Activated CD4-positive, alpha-beta T cell treated with anti-CD3 and anti-CD28 coated beads, Interleukin-2, amount 50 U/mL, for 4 hours (primary cell): ENCODE measurements at places on chromosomes 5 and 9.

DNA sequence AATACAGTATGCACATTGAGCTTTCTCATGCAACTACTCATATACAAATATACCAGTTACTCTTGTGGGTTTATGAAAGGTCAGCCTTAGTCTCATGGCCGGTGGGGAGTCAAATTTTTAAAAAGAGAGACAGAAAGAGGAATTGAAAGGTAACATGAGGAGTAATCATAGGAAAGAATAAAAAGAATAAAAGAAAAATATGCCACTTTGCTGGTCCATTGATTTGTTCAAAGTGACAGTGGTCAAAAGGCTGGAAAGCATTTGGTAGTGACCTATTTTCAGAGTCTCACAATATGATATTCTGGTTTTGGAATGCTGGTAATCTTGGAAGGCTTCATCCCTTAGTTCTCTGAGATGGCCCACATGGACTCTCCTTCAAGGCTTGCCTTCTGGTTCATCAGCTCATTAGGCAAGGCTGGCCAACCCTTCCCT, 67.0 kb downstream of the ZNF366 start:
- no peak for DNase-seq

- DNase-seq = no peak
These were observed 3.1 kb downstream of the FGD3 start for GRCh38 chr9:92950359-92950955.

DNA sequence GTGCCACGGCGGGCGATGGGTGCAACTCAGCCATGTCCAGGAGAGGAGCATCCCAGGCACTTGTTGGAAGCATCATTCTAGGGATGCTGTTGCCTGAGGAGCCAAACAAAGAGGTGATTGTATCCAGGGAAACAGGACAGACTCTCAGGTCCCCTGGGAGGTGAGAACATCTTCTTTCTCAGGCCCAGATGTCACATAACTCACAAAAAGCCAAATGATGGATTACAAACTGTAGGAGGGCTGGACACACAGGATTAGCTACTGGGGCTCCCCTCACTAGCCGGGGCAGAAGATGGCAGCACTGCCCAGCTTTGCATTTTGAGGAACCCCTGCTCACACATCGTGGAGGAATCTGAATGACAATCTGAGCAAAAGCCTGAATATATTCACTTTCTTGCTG, 64.7 kb upstream of the NFIL3 start:
- no peak for DNase-seq

DNA sequence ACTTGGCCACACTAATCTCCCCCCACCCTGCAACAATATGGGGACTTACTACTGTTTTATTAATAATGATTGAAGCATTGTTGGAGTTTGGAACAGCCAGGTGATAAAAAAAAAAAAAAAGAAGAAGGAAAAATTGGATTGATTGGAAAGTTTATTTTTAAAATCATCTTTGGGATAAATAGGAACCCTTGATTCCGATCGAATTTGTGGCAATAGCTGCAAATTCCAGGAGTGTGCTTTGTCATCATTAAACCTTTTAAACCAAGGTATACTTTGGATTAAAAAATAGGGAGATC, 907 bp upstream of the NR2F1 start:
- no peak for DNase-seq

DNA sequence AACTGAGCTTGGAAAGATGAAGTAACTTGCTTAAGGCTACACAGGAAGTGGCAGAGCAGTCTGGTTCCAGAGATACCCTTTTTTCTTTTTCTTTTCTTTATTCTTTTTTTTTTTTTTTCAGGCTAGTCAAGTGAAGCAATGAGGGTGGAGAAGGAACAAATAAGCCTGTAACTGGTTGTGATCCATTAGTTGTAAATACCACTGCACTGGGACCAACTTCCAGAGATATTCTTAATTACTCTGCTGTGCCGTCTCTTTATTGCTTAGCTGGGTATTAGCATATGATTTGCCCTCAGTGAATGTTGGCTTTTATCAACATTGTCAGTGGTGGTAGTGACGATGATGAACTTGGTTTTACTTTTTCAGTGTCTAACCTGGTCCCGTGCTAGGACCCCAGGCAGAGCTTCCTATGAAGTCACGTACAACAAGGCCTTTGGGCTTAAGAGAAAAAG, 26.7 kb downstream of the LNPEP start:
- DNase-seq = no peak

DNA sequence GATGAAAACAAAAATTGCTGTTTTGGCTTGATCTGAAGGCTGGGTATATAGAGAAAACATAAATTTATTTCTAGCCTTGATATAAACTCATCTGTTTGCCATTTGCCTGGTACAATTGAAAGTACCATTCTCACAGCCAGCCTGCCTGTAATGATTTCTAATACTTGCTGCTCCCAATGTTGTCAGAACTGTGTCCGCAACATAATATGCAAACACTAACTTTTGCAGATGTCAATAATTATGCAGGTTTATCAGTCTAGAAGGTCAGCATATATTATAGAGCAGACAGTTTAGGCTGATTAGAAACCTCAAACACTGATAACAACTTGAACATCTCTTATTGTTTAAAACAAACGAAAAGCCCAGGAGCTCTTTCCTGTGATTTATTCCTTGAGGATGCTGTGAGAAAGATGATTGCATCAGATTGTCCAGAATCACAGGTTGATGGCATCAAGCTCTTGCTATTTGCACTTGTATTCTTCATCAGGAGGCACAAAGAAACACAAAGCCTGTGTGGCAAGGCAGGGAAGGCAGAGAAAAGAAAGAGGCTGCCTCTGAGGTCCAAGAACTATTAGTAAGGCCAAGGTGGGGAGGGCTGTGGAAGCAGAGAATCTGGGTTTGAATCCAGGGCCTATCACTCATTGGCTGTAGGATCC, 21.4 kb upstream of the HMHB1 start:
- no peak for DNase-seq
